ENCODE measurements at places on chromosomes 16 and 17. TPM values are rescaled to one million over a fixed set of nuclear protein-coding genes. Genes with fewer than 3 reads are reported as not detected.

DNA sequence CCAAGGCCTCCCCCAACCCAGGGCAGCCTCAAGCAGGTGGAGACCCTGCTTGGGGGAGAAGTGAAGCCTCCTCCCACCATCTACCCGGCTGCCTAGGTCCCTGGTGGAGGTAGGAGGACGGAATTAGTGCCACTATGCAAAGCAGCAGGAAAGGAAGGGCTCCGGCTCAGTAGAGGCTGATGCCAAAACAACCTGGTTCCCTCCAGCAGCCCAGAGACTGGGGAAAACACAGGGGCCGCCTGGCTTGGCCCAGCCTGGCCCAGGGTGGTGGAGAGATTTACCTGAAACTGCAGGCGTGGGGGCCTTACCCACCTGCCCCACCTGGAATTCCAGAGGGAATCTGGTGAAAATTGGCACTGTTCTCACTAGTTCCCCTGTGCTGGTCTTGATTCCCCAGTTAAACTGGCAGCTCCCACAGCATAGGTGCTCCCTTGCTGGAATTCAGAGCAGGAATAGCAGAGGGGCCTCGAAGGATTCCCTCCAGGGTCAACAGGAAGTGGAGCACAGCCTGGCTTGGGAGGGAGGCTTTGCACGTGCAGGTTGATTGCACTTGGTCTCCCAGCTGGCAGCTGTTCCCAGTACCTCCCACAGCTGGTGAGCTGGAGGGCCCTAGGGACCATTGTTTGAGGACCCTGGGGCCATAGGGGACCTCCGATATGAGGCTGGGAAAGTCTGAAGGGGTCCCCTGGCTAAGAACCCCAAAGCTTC is 4.5 kb downstream of the CD79B start:
- no peak overlapping the region for H3K4me3 ChIP-seq
- no peaks in the 10 kb centered on the region for H3K27me3 ChIP-seq
- H3K27ac ChIP-seq = no peak overlapping the region
- H3K36me3 ChIP-seq = peaks cover 7% of the 10 kb centered on the region
- DNase-seq = no peak
- peaks cover 16% of the 10 kb centered on the region for H3K4me1 ChIP-seq

DNA sequence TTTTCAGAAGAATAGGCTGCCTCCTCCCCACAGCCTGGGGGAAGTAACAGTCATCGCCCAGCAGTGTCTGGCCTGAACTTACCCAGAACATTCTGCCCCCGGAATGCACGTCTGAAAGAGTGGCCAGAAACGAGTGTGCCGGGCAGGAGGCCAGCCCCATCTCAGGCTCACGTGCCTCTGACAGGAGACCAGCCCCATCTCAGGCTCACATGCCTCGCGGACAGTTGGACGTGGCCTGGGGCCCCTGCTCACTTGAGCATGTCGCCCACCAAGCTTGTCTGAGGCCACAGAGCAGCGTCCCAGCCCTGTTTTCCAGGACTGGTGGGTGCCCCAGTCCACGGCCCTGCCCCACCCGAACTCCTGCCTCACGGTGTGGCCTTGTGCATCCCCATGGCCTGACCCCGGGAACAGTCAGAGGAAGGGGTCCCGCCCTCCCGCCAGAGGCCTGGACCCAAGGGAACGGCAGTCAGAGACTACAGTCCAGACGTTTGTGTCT is 16.3 kb upstream of the CDH15 start:
- no peak overlapping the region for H3K4me3 ChIP-seq
- no peak overlapping the region for H3K27ac ChIP-seq

GRCh38 chr16:52545222-52545897 is 1.6 kb downstream of the TOX3 start:
- no peak for DNase-seq
- H3K27ac ChIP-seq = no peak overlapping the region
- H3K27me3 ChIP-seq = peaks cover 39% of the 10 kb centered on the region
- H3K4me3 ChIP-seq = no peak overlapping the region
- no peaks in the 10 kb centered on the region for H3K4me1 ChIP-seq

- peaks cover 41% of the 10 kb centered on the region for H3K4me1 ChIP-seq
- no peak for DNase-seq
- H3K27me3 ChIP-seq = no peaks in the 10 kb centered on the region
- H3K27ac ChIP-seq = no peak overlapping the region
Measured at GRCh38 chr16:85794696-85795095, 4.6 kb downstream of the EMC8 start.

DNA sequence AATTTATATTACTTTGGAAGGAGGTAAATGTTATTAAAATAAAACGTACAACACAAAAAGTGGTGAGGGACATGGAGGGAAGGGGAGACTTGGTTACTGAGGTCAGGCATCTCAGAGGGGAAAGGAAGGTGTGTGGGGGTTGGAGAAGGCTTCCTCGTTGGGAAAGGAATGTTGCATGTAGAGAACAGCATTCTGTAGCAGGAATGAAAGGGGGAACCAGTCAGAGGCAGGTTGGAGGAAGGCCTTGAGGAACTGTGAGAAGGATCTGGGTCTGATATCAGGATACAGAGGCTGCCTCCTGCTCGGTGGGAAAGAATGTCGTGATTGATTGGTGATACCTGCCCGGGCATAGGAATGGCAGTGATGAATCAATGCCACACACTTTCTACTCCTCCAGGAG is 103.3 kb upstream of the ZFHX3 start:
- H3K36me3 ChIP-seq = no peaks in the 10 kb centered on the region
- H3K4me3 ChIP-seq = no peak overlapping the region
- peaks cover 5% of the 10 kb centered on the region for H3K27me3 ChIP-seq
- no peaks in the 10 kb centered on the region for H3K4me1 ChIP-seq
- H3K27ac ChIP-seq = no peak overlapping the region
- DNase-seq = no peak

DNA sequence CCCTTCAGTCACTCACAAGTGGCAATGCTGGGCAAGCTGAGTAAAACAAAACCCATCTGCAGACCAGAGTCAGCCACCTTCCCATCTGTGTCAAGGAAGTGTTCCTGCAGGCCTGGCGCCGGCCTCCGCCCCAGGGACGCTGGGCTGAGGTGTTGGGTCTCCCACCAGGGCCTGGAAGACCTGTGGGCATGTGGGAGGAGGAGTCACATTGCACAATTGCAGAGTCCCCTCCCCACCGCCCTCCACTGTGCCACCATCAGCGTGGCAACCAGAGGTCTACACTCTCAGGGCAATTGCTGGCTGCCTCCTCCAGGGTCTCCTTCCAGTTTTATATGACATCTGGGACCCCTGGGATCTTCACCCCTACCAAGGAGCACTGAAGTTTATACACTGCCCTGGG is 3.0 kb upstream of the MYO15A start:
- H3K4me3 ChIP-seq = no peak overlapping the region
- no peaks in the 10 kb centered on the region for H3K4me1 ChIP-seq
- H3K27ac ChIP-seq = no peak overlapping the region
- no peaks in the 10 kb centered on the region for H3K27me3 ChIP-seq

Gene C17orf113
- 0.07 TPM for total RNA-seq

Gene CPHXL2
- not detected for total RNA-seq

Gene SULT1A4
- 2.7 TPM for total RNA-seq

Gene TOM1L2
- 8.8 TPM for total RNA-seq

Gene UMOD
- total RNA-seq = not detected

Gene ACE
- total RNA-seq = not detected

Gene DLG4
- 12.4 TPM for total RNA-seq

Gene CCL23
- not detected for total RNA-seq

Gene CCL7
- not detected for total RNA-seq

Gene CDC6
- total RNA-seq = 142 TPM
